Hematopoietic multipotent progenitor cell treated with erythropoietin and hydrocortisone succinate and interleukin-3 and kit ligand, for 17 days (in vitro differentiated cells): ENCODE measurements at places on chromosomes 6 and 20.

DNA sequence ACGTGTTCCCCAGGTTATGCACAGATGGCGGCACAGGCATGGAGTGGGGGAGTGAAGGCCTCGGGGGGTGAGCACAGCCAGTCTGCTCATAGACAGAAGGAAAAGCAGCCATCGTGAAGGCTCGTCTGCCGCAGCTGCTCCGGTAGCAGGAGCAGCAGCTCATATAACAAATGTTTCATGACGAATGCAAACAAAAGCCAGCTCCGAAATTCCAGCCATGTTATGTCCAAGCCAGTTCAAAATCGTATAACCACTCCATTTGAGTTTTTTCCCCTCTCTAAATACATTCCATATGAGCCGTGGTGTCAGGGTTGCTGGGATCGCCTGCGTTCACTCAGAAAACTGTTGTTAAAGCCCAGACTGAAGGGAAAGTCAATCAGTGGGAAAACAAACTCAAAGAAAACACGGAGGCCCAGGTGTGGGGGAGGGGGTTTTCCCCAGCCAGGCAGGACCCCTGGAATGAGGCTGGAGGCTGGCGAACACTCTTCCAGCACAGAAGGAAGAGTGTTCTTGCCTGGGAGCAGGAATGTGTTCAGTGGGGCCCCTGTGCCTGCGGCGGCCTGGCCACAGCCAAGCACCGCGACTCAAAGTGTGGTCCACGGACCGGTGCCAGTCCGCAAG is 280.4 kb upstream of the TAB2 start:
- DNase-seq: no peak

GRCh38 chr20:23820493-23820892 is 6.0 kb downstream of the CST2 start:
- DNase-seq: no peak

DNA sequence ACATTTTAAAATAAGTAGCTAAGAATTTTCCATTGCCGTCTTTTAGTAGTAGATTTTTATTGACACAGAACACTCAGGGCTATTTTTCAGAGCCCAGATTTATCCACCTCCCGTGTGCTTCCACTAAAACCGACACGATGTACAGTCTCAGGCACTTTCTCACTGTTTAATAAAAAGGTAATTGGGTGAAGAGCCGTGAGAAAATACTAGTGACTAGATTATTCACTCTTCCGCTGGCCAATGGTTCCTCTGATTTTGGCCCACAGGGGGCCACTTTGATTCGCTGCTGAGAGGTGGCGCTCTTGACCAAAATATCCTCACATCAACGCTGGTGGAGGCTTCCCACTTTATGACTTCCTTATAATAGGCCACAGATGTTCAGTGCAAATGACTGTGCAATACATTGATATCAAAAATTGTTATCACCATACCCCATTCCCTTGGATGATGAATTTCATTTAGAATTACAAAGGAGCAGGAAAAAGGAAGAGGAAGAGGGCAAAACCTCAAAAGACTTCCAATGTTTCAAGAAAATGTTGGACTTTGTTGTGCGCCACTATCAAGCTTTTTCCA is 12.3 kb upstream of the HDDC2 start:
- DNase-seq: peak; percentile 11

GRCh38 chr20:44688053-44688625 is 27.0 kb upstream of the CCN5 start:
- no peak for DNase-seq

DNA sequence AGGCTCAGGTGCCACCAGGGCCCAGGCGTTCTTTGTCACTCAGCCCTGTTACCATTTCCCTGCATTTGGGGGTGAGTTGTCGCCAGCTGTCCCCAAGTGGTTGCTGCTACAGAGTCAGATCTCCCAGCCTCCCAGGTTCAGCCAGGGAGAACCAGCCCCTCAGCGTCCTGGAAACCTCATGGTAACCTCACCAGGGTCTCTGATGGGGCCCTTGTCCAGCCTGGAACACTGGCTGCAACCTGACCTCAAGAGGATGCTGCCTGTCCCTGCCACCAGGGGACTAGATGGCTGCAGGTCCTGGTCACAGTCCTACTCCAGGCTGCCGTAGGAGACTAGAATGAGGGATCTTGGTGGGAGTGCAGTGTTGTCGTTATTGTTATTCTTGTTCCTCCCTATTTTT is 228.3 kb upstream of the PDE10A start:
- no peak for DNase-seq

DNA sequence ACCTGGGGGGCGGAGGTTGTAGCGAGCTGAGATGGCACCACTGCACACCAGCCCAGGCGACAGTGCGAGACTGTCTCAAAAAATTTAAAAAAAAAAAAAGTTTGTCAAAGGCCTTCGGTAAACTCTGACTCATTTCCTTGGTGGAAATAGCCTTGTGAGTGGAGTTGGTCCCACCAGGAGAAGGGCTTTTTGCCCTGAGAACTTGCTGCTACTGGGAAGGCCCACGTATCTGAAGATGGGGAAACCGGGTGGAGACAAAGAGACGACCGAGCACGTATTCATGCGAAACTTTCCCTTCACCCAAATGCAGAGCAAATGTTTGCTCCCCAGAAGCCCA is 51.7 kb downstream of the SLC22A23 start:
- no peak for DNase-seq

DNA sequence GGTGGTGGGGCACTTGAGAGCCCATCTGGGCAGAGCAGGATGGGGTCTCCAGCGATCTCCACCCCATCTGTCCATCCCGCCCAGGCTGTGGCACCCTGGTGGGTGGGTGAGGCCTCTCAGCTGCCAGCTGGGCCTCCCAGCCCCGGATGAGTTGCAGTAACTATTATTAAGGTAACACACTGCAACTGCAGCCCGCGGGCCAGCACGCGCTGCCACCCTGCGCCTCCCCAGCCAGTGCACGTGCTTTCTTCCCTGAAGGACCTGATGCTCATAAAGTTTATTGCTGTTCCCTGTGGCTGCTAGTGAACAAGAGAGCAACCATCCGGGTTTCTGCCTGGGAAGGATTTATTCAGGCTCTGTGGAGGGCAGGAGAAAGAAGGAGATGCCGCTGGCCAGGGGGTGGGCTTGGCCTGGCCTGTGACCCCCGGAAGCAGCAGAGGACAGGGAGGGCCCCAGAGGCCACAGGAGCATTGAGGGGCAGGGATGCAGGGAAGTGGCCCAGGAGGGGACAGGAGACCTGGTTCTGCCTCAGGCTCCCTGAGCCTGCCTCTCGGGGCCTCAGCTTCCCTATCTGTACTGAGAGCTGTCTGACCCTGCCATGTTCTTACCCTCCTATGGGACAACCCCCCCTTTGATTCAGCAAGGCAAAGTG is 1.7 kb downstream of the IP6K3 start:
- DNase-seq: no peak

- no peak for DNase-seq
Observed at GRCh38 chr6:138685781-138686180, 87.8 kb upstream of the CCDC28A start.

DNA sequence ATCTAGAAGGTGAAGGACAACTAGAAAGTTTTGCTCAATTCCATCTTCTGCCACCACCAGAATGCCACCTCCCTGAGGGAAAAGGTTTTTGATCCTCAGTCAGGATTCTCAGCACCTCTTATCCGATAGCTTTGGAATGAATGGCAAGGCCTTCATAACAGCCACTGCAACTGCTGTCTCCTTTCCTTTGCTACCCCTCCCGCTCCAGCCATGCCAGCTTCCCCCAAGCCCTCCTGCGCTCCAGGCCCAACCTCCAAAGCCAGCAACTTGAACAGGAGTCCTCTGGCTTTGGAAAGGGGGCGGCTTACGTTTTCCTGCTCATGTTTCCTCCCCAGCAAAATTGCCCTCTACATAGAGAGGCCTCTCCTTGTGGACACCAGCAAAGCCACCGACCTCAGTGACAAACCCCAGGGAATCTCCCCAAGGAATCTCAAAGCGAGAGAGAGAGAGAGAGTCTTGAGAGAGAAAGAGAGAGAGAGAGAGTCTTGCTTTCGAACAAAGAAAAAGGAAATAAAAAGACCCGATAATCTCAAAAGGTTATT is 420 bp upstream of the BTN2A1 start:
- no peak for DNase-seq

DNA sequence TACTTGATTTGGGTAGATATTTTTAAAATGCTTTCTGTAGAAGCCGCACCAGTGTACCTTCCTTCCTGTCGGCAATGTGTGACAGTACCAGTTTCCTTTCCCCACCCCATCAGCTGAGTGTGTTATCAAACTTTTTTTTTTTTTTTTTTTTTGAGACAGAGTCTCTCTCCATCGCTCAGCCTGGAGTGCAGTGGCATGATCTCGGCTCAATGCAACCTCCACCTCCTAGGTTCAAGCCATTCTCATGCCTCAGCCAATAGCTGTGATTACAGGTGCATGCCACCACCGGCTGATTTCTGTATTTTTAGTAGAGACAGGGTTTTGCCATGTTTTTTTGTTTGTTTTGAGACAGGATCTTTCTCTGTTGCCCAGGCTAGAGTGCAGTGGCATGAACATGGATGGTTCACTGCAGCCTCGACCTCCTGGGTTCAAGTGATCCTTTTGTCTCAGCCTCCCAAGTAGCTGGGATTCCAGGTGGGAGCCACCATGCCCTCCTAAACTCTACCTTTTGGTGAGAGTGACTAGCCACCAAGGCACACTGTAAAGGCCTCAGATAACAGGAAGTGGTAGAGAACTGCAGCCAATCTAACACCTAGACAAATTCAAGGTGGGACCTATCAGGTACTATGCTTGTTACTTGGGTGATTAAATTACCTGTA is 26.5 kb upstream of the ZBTB22 start:
- peak; percentile 45 for DNase-seq

DNA sequence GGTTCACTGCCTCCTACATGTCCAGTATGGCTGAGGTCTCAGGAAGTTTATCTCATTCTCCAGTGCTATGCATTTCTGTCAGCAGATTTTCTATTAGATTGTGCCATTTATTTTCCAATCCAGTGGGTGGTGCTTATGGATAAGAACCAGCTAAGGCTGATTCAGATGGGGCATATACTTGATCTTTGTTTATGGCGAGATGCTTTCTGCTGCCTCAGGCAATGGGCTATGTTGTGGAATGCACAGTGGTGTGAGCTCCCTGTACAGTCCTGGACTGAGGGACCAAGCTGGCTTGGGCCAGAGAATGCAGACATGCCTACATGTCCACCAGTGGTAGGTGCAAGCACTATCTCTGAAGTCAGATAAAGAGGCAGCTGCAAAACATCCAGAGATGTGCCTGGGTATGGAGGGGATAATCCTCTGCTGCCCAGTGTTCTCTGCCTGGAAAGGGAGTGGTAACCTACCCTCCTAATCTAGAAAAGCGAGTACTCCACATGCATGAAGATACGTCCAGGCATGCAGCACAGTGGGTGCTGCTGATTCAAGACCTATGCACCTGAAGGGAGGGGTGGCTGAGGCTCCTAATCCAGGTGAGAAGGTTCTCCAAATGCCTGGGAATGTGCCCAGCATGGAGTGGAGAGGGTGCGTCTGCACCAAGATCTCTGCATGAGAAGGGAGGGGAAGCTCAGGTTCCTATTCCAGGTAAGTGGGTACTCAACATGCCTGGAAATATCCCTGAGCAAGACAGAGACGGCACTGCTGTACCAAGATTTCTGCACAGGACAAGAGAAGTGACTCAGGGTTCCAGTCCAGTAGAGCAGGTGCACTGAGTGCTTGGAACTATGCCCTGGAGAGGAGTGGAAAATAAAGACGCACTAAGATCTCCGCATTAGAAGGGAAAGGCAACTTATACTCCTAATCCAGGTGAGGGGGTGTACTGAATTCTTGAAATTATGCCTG is 9.4 kb downstream of the CST4 start:
- DNase-seq: no peak

DNA sequence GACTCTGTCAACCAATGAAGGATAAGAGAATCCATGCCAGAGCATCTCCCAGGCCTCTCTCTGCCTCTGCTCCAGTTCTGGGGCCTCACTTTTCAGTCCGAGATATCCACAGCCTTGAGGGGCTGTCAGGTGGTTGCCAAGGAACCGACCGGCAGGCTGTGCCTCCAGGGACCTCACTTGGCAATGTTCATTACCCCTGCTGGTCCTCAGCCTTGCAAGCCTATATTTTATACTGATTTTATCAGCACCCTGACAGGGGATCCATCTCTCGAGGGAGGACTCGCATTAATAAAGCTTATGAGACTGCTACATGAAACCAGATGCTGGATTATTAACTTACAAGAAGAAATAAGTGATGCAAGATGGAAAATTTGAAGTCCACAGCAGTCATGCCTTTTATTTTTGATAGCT is 39.9 kb downstream of the TMC2 start:
- DNase-seq: no peak

GRCh38 chr6:26104457-26105108 is 17.4 kb downstream of the HFE start:
- peak; percentile 26 for DNase-seq

- no peak for DNase-seq
Observed at GRCh38 chr20:40134176-40134575, 554.9 kb downstream of the MAFB start.

- DNase-seq: peak; percentile 90
Observed at GRCh38 chr6:108074359-108075144, at the start of gene OSTM1. Gene OSTM1, minus strand, starts transcription at chr6:108074741. Its CDS starts 90 bp downstream, at chr6:108074651.

DNA sequence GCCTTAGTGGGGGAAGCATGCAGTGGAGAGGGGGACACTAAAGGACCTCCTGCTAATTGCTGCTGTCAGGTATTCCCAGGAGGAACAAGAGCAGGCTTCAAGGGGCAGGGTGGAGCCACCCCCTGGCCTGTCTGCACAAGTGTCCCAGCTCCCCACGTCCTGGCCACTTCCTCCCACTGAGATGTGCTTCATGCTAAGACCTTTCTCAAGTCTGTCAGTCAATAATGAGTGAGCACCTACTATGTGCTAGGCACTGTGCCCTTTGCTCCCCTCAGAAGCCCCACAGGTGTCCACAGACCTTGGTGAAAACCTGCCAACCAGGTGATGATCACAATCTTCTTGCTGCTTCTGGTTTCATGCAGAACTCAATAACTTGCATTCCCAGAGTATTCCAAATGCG is 147.9 kb downstream of the UNC5CL start:
- DNase-seq: no peak

- no peak for DNase-seq
Observed at GRCh38 chr6:163386329-163386908, 28.1 kb upstream of the QKI start.

- DNase-seq: no peak
Observed at GRCh38 chr6:41547799-41548097, 1.6 kb downstream of the FOXP4 start.
